ENCODE measurements at places on chromosomes 11 and 22. TPM values are rescaled to one million over a fixed set of nuclear protein-coding genes. Genes with fewer than 3 reads are reported as not detected.

The DEUP1 gene
- total RNA-seq: not detected

The SCGB1D2 gene
- not detected for total RNA-seq

DNA sequence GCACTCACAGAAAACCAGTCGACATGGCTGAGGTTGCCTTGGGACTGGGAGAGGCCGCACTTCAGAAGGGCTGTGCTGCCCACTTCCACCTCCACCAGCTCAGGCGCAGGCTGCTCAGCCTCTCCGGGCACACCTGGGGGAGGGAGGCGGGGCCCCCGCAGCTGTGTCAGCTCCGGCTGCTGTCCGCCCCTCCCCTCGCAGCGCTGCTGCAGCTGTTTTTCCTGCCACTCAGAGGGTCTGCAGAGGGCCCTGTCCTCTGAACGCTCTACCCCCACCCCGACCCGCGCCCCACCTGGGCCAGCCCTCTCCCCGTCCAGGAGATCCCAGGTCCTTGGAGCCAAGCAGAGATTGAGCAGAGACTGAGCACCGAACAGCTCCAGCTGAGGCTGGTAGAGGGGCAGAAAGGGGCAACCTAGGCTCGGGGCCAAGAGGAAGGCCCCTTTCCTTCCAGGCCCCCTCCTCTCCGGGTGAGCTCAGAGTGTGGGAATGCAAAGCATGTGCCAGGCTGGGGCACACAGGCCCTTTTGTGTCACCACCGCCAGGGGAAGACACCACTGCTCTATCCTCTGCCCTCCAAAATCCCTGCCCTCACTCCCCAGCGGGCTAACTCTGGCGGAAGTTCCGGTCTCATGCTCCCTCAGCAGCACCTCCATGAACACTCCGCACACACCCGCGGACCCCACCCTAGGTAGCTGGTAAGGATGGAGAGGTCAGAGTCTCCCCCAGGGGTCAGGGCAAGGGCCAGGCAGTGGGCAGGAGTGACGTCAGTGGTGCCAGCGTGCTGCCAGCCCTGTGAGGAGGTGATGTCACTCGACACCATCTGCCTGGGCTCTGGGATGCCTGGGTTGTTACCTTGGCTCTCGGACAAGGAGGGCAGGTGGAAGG, 1.6 kb downstream of the MCAM start:
- H3K4me3 ChIP-seq: peak overlapping the region; percentile 47
- no peaks in the 10 kb centered on the region for H3K36me3 ChIP-seq
- no peak overlapping the region for H3K27ac ChIP-seq
- H3K4me1 ChIP-seq: peaks cover 31% of the 10 kb centered on the region
- DNase-seq: peak; percentile 51
- peaks cover 43% of the 10 kb centered on the region for H3K27me3 ChIP-seq

- H3K4me3 ChIP-seq: no peak overlapping the region
- no peaks in the 10 kb centered on the region for H3K27me3 ChIP-seq
- DNase-seq: no peak
Observed at GRCh38 chr11:26702406-26702805, 19.5 kb downstream of the SLC5A12 start.

DNA sequence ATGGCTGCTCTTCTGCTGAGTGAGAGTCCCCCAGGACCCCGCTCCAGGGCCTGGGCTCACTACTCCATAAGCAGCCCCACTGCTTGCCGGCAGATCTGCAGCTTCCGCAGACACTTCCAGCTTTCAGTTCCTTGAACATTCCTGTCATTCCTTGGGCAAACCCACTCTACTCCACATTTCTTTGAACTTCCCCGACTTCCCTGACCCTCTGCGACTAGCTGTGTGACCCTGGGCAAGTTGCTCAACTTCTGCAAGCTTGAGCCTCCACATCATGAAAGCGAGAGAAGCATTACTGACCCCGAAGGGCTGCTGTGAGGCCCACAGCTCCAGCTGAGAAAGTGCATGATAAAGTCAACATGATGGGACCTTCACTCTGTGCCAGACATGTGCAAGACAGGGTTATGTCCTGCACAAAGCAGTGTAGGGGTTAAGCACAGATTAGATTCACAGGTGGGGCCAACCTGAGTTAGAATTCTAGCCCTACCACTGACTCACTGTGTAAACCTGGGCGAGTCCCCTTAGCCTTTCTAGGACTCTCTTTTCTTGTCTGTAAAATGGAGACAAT, 51.8 kb downstream of the THAP12 start:
- no peaks in the 10 kb centered on the region for H3K36me3 ChIP-seq
- H3K4me1 ChIP-seq: no peaks in the 10 kb centered on the region
- H3K27ac ChIP-seq: no peak overlapping the region
- H3K4me3 ChIP-seq: no peak overlapping the region
- DNase-seq: no peak

- peaks cover 3% of the 10 kb centered on the region for H3K27me3 ChIP-seq
- DNase-seq: no peak
- H3K4me1 ChIP-seq: no peaks in the 10 kb centered on the region
- no peaks in the 10 kb centered on the region for H3K36me3 ChIP-seq
Observed at GRCh38 chr11:133776671-133777367, 68.5 kb downstream of the SPATA19 start.

The ADORA2A gene
- total RNA-seq: 29.0 TPM

The IL10RA gene
- 187 TPM for total RNA-seq

DNA sequence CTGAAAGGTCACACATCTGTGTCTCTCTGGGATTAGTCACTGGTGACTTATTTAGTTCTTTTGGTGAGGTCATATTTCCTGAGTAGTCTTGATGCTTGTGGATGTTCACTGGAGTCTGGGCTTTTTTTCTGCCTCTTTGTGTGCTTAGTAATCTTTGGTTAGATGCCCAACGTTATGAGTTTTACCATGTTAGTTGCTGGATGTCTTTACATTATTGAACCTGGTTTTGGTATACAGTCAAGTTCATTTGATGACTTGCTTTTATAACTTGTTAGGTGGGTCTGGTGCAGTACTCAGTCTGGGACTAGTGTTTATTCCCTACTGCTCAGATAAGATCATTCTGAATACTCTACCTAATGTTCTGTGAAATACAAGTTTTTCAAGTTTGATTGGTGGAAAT, 26.2 kb upstream of the SLC37A2 start:
- H3K36me3 ChIP-seq: peaks cover 12% of the 10 kb centered on the region
- H3K4me1 ChIP-seq: peaks cover 1% of the 10 kb centered on the region
- H3K27ac ChIP-seq: no peak overlapping the region
- H3K4me3 ChIP-seq: no peak overlapping the region

- no peak overlapping the region for H3K4me3 ChIP-seq
- DNase-seq: no peak
- no peak overlapping the region for H3K27ac ChIP-seq
- no peaks in the 10 kb centered on the region for H3K4me1 ChIP-seq
Observed at GRCh38 chr11:134512061-134512460, 100.0 kb upstream of the B3GAT1 start.

DNA sequence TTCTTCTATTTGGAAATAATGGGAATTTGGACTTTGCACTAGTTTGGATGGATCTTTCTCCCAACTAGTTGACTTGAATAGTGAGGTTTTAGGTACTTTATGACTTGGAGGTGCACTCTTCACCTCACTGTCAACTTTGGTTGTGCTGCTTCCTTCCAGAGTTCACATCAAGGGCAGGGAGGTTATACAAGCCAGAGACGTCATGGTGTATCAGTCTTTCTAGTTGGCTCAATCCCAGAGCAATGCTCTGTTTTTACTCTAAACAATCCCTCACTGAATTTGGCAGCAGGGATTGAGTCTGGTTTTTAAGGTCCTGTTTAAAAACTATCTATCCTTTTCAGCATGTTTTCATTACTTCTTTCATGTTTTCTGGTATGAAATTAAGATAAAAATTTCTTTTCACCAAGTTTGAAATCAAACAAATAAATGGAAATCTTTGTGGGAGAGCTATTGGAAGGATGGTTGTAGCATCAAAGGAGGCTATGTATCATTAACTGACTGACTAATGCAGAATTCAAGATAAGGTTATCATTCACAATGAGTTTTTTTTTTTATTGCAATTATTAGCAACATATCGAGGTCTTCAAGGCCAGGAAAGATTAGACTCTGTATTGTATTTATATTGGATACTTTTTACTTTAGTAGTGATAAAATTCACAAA, 28.0 kb upstream of the ZBED5 start:
- no peaks in the 10 kb centered on the region for H3K36me3 ChIP-seq
- H3K4me3 ChIP-seq: no peak overlapping the region
- H3K27ac ChIP-seq: no peak overlapping the region
- no peak for DNase-seq

DNA sequence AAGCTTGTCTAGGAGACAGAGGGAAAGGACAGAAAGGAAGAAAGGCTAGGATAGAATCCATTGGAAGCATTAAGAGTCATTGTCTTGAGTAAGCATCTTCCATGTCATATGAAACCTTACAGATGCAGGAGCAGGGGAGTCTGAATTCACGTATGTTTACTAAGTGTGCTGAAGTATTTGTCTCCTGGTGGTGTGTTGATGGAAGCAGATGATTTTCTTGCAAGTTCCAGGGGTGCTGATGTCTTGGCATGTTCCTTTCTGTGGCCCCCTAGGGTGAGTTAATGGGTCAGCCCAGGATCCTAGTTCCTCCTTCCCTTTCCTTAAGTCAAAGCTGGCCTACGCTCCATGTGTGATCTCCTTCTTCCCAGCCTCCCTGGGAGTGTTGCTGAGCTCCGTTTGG, 110.2 kb downstream of the TEAD1 start:
- no peak overlapping the region for H3K4me3 ChIP-seq
- no peaks in the 10 kb centered on the region for H3K36me3 ChIP-seq
- no peak for DNase-seq
- no peak overlapping the region for H3K27ac ChIP-seq
- no peaks in the 10 kb centered on the region for H3K4me1 ChIP-seq

GRCh38 chr11:66081505-66081904, 11.4 kb downstream of the PACS1 start:
- H3K27ac ChIP-seq: peak overlapping the region; percentile 99
- DNase-seq: peak; percentile 90
- H3K4me3 ChIP-seq: peak overlapping the region; percentile 84
- H3K36me3 ChIP-seq: peaks cover 52% of the 10 kb centered on the region
- no peaks in the 10 kb centered on the region for H3K27me3 ChIP-seq
- H3K4me1 ChIP-seq: peaks cover 77% of the 10 kb centered on the region

GRCh38 chr11:130145975-130146776, 13.4 kb upstream of the ST14 start:
- H3K4me3 ChIP-seq: no peak overlapping the region
- H3K36me3 ChIP-seq: no peaks in the 10 kb centered on the region
- peaks cover 9% of the 10 kb centered on the region for H3K4me1 ChIP-seq
- no peak for DNase-seq

The ZNF408 gene
- 11.7 TPM for total RNA-seq

DNA sequence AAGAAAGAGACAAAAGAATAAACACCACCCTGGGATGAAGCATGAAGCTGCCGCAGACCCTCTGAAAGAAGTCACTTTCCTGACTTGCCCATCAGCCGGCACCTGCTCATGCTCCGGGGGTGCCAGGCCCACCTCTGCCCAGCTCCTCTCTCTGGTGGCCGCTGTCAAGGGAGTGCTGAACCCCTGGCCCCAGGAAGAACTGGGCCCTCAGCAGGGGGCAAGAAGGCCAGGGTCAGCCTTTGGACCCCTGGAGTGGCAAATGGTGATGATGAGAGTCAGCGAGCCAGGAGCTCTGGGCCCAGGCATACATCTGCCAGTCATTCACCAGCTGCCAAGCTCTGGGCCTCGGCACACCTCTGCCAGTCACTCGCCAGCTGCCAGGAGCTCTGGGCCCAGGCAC, 17.4 kb downstream of the TTLL8 start:
- no peaks in the 10 kb centered on the region for H3K36me3 ChIP-seq
- peaks cover 22% of the 10 kb centered on the region for H3K27me3 ChIP-seq
- no peak overlapping the region for H3K27ac ChIP-seq
- DNase-seq: no peak
- H3K4me1 ChIP-seq: peaks cover 2% of the 10 kb centered on the region
- H3K4me3 ChIP-seq: no peak overlapping the region

- H3K36me3 ChIP-seq: peaks cover 51% of the 10 kb centered on the region
- peaks cover 39% of the 10 kb centered on the region for H3K4me1 ChIP-seq
- H3K4me3 ChIP-seq: no peak overlapping the region
- DNase-seq: peak; percentile 60
- no peak overlapping the region for H3K27ac ChIP-seq
Observed at GRCh38 chr11:108224911-108225786, 2.3 kb downstream of the ATM start.

The MMP1 gene
- not detected for total RNA-seq

The GP1BB gene
- not detected for total RNA-seq

The DEPDC7 gene
- total RNA-seq: 1.6 TPM

- H3K4me1 ChIP-seq: no peaks in the 10 kb centered on the region
- no peaks in the 10 kb centered on the region for H3K27me3 ChIP-seq
- no peak overlapping the region for H3K4me3 ChIP-seq
- H3K27ac ChIP-seq: no peak overlapping the region
- no peak for DNase-seq
- H3K36me3 ChIP-seq: no peaks in the 10 kb centered on the region
Observed at GRCh38 chr11:2798951-2799761, 86.4 kb downstream of the CDKN1C start.

The DENND6B gene
- 3.1 TPM for total RNA-seq

DNA sequence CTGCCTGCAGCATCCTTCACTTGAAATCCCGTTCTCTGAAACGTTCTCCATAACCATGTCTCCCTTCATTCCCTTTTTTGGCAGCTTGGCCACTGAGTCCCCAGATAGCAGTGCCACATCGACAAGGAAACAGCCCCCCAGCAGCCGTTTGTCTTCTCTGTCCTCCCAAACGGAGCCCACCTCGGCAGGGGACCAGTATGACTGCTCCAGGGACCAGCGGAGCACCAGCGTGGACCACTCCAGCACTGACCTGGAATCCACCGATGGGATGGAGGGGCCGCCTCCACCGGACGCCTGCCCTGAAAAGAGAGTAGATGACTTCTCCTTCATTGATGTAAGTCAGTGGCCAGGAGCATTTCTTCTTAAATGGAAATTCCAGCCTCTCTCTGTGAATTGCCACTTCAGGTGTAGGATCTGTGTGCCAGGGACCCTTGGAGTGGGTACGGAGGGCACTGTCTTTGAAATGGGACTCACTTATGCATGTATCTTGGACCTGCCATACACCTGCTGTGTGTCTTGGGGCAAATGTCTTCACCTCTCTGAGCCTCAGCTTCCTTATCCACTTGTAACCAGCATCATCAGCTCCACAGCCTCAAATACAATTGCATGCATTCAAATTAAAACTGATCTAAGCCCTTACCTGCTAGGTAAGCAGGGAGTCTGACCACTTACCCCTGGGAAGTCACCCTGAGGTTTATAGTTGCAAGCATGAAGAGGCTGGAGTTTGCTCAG, 25.3 kb upstream of the CRYBB3 start:
- no peak overlapping the region for H3K4me3 ChIP-seq
- DNase-seq: no peak
- no peak overlapping the region for H3K27ac ChIP-seq
- H3K4me1 ChIP-seq: no peaks in the 10 kb centered on the region
- no peaks in the 10 kb centered on the region for H3K27me3 ChIP-seq

GRCh38 chr11:61609980-61610366, 29.1 kb upstream of the SYT7 start:
- DNase-seq: no peak
- H3K27me3 ChIP-seq: no peaks in the 10 kb centered on the region
